Fibroblast of upper back skin (primary cell): ENCODE measurements at places on chromosomes 5 and 9.

DNA sequence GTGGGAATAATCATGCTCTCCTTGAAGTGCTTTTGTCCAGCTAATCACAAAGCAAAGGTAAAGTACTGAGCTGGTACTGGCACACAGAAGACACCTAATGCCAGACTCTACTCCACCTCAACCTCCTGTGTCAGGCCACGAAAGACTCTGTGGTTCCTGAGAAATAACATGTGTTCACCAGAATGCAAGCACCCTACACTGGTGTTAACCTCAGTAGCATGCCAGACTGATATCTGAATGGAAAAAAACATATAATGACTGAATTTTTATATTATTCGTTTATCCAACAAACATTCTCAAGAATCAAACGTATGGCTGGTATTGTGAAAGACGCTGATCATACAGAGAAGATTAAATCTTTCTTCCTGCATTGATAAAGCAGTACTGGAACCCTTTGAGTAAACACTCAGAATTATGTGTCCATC, 97.1 kb upstream of the IFNE start:
- DNase-seq = peak; percentile 46

DNA sequence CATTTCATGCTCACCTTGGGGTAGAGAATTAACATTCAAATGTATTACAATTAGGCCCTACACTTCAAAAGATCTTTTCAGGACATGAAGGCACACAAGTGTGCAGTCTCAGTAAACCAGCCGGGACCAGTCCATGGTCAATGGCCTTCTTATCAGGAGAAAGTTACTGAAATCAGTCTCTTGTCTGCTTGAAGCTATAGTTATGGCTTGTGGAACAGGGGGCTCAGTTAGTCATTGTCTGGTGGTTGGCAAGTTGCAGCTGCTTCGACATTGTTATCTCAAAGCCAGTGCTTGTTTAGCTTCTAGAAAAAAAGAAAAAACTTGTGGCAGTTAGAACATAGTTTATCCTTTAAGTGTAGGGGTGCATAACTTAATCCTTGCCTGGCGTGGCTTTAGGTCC, 213.1 kb upstream of the ACO1 start:
- no peak for DNase-seq

DNA sequence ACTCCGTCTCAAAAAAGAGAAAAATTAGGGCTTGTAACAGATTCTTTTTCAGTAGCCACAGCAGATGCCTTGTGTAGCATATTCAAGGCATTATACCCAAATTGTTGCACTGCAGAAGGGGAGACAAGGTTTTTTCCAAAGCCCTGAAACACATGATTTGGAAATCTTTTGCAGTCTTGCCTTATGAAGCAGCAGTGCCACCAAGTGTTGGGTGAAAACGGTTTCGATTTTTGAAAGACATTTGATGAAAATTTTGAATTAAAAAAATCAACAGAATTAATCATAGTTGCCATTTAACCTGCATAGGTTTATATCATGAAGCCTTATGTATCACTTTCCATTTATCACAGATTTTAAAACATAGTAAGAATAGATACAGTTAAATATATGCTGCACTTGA, 479.5 kb downstream of the TAF11L14 start:
- peak; percentile 44 for DNase-seq

DNA sequence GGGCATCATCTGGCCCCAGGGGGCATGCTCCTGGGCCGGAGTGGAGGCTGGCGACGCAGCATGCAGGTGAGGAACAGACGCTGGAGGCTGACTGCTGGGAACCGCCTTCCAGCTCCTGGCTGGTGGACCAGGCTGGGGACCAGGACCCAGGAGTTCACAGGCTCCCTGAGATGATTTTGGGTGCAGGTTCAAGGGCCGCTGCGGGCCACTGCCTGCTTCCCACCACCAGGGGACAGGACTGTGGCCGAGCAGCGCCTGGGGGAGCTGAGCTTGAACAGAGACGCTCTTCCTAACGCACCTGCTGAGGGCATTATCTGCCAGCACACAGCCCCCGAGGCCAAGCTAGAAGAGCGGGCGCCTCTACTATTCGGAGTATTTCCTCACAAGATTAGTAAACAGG, 132.1 kb upstream of the RAPGEF1 start:
- DNase-seq = no peak

DNA sequence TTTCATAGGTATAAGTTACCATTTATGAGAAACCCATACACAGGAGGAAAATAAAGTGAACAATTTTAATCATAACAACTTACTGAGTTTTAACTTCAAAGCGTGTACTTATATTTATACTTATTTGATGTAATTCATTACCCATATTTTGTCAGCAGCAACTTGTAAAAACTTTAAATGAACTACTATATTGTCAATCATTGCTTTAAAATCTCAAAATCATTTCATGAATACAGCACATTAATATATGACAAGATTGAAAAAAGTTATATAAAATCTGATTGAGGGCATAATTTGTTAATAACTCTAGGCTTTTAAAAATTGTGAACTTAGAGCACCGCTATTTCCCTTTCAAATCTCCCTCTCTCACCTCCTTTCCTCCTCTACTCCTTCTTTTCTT, 573.1 kb downstream of the PDE4D start:
- DNase-seq = no peak

DNA sequence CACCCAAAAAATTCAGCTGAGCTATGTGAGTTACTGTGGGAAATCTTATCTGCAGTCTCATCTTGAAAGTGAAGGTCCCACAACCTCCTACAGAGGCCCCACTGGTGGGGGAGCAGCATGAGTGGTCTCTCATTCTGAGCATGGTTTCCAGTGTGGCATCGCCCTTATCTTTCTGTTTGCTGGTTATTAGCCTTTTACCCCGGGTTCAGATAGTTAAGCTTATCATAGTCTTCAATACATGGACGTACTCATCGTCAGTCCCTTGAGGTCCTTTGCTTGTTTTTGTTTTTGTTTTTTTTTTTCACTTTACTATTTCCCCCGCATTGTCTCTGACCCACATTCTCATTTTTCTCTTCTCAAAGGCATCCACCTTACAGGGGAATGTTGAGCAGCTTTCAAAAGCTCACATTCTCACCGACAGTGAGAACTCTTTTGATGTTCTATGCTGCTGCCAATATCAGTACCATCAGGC, 7.7 kb upstream of the HAVCR2 start:
- DNase-seq = no peak

GRCh38 chr9:136723362-136723976, 11.1 kb downstream of the DIPK1B start:
- DNase-seq = no peak

DNA sequence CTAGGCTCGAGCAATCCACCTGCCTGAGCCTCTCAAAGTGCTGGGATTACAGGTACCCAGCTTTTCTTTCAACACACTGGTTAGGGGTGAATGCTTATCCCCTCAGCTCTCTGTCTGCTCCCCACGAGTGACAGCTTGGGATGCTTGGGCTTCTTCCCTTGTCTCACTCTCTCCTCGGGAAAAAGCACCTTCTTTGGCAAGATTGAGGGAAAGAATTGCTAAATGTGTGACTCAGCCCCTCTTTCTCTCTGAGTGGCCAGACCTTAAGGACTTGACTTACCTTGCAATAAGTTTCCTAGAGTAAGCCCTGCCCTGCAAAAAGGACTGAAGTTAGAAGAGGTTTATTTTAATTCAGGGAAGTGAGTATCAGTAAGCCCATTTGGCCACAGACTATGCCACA, 68.1 kb upstream of the ERBIN start:
- DNase-seq = no peak

DNA sequence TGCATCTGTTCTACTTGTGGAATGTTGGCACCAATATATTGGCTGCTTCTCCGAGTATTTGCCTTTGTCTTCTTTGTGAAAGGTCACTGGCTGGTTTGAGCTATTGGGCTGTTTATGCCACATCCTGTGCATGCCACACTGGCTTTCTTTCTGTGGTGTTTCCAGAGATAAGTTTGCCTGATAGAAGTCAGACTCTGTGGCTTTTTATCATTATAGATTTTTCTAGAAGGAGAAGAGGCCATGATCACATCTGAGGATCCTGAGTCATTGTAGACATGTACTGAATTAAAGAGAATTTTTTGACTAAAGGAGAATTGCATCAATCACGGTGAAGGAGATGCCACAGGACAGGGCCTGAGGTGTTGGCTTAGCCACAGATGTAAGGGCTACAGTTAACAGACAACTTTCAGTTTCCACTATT, 26.5 kb upstream of the CDKN2B start:
- no peak for DNase-seq

DNA sequence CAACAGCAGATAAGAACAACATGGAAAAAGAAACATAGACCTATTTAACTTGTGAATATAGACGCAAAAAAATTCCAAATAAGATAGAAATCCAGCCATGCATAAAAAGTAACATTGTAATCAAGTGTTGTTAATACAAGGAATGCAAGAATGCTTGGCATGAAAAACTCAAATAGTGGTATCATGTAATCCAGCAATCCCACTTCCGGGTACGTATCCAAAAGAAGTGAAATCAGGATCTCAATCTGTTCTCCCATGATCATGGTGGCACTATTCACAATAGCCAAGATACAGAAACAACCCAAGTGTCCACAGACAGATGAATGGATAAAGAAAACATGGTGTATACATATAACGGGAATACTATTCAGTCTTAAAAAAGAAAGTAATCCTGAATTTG, 437.4 kb downstream of the ARHGEF28 start:
- DNase-seq = no peak

GRCh38 chr5:163259495-163259894, 177.9 kb upstream of the CCNG1 start:
- DNase-seq = no peak

GRCh38 chr9:129879103-129879699, 43.9 kb downstream of the USP20 start:
- no peak for DNase-seq

GRCh38 chr9:124831642-124832364, 21.5 kb upstream of the WDR38 start:
- DNase-seq = no peak

DNA sequence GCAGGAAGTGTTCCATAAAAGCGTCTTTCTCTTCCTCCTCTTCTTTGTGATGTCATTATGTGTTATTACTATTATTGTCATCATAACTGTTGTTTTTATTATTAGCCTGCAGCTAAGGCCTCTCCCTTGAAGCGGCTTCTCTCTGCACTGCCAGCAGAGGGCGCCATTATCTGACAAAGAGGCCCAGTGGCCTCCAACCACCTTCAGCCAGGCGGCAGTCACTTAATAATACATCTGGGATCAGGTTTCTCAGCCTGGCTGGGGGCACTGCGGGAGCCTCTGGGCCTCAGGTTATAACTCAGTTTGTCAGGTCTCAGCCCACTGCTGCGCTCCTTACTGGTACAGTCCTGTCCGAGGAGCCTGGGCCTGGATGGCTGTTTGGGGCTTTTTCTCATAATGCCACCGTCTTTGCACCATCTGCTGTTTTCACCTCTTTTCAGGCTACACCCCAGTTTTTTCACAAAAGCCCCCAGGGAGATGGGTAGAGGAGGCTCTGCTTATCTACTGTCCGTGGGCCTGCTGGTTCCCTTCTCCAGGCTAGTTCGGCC, 281.9 kb downstream of the NSG2 start:
- DNase-seq = peak; percentile 79

GRCh38 chr5:84017523-84018172, 297.0 kb upstream of the HAPLN1 start:
- no peak for DNase-seq

DNA sequence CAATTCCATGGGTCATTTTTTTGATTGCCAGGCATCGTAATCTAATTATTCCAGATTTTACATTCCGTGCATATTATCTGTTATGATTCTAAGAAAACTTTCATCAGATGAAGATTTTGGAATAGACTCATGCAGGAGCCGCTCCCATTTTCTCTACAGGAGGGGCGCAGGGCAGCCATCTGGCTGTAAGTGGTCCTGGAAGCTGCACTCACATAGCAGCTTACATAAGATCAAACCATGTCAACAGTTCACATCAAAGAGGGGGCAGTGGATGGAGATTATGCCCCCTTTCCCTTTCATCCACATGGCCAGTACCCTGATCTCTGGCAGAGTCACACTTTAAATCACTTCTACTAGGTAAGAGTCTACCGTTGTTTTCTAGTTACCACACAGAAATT, 73.3 kb upstream of the PCA3 start:
- DNase-seq = no peak

DNA sequence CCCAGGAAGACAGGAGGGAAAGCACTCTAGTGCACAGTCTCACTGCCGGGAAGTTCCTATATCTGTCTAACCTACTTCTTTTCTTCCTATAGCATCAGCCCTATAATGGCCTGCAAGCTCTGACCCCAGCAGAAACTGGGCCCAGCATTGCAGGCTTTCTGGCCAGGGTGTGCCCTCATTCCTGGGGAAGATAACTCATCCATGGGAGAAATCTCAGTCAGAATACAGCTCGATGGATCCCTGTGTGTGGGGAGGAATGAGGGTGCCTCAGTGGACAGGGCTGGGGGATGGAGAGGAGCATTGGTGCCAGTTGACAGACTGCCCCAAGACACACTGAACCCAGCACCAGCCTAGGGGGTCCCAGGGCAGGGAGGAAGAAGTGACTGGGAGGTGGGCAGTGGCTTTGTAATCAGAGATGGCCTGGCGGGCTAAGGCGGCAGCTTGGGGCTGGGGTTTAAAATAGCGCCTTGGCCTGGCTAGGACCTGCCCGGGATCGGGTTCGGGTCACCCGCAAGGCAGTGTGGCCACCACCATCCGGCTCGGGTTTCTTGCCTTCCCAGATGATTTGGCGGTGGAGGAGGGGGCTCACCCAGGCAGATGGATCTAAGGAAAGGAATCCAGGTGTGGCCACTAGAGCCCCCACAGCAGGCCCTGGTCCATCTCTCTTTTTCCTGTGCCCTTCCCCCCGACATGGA, 7.6 kb upstream of the CXXC5 start:
- DNase-seq = no peak

DNA sequence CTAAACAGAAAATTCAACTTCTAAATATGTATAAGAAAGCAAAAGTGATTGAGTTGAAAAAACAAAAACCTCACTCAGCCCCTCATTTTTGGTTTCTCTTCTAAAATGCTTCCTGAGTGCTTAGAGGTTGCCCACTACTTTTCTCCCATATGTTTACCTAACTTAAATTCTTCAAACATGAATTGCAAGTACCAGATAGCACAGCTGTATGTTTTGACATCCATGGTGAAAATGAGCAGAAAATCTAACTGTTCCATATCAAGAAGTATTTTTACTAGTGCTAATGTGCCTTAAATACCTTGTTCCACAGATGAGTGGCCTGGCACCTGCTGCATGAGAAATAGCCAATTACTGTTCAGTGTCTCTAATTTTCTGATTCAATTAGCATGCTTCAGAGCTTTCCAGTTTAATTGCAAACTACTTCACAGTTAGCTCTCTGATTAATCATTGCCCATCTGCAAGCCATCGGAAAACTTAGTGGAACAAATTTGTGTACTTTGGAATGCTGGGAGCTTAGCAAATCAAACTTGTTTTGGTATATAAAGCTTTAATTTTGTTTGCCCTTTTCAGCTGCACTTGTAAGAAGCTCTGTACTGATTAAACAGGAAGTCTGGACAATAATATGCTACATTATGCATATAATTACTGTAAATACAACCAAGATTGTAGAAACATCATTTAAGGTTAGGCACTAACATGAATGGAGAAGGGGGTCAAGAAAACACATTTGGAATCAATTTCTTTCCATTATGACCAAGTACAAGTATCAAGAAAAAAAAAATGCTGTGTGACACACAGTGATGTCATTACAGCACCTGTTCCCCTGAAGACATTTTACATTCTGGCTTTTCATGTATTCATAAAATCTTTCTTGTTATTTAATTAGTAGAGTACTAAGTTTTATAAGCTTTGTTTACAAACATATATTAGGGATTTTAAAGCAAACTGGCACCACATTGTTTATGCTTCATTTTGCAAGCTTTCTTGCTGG, 65.6 kb downstream of the POU5F2 start:
- DNase-seq = no peak
